ENCODE measurements at places on chromosomes 5 and 9.

- peak; percentile 41 for DNase-seq
These were observed 17.9 kb downstream of the OR13J1 start for GRCh38 chr9:35852267-35852815.

- no peak for DNase-seq
These were observed 13.8 kb downstream of the PDCL start for GRCh38 chr9:122814545-122814944.

DNA sequence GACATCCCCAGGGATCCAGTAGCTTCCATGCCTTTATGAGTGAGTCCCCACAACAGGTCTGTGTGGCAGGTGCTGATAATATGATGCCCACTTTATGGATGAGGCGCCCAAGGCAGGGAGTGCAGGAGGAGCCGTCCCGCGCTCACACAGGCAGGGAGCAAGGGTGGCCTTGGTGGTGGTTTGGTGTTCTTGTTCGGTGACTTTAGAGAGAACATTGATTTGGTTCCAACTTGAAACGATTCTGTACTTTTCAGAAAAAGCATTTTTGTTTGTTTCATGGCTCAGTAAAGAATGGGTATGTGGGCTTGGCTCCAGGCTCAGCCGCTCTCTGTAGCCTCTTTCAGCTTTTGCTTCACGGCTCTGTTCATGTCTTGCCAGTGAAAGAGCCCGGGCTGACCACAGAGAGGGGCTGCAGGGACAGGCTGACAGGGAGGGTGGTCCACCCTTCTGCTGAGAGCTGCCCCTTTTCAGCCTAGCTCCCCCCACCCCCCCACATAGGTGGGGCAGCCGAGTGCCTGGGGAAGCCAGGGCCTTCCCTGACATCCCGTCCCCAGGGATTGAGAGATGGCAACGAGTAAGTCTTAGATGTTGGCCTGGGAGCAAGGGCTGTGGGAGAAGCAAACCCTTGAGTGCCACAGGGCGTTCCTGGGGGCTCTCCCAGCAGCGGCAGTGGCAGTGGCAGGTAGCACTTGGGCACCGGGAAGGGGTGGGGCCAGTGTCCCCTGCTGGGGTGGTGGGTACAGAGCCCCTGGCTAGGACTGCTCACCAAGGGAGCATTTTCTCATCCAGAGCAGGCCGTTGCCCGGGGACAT, 28.0 kb downstream of the NCS1 start:
- no peak for DNase-seq

GRCh38 chr5:131193106-131193505, 22.4 kb downstream of the LYRM7 start:
- no peak for DNase-seq

DNA sequence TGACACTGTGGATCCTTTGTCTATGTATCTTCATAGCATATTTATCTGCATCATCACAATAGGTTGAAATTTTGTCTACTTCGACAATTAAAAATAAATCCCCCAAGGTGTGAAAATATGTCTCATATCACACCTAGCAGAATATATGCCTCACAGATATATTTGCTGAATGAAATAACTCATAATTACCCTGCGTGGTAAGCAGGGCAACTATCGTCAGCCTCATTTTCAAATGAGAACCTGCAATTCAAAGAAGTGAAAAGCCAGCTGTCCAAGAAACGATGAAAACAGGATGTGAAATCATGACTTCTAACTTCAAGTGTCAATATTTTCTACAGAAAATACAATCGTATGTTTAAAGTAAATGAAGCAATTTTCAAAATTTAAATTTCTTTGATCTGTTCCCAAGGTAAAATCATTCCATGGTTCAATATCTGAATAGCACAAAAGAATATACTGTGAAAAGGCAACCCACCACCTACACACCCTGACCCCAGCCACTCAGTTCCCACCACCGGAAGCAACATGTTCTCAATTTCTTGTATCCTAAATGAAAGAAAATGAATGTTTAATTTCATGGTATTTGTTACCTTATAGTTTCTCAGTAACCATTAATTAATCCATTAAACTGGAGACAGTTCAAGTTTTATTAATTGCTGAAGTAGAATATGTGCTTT, 57.1 kb downstream of the TBCA start:
- no peak for DNase-seq

- peak; percentile 92 for DNase-seq
These were observed 80.2 kb upstream of the IER5L start for GRCh38 chr9:129258124-129258822.

DNA sequence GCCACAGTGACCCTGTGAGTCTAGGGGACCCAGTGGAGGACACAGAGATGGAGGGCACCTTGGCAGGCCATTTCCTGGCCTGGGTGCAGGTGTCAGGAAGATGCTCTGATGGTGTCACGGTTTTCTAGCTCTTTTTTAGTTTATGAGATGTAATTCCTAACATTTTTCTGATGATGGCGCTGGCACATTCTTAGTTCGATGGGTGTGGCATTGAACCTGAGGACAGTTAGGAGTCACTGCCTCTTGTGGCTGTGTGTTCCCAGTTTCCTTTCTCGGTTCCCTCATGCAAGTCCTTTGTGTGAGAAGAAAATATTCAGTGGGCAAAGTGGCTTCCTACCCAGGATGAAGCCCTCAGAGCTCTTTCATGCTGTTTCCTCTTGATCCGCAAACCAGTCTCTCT, 129.4 kb upstream of the ICE1 start:
- DNase-seq = no peak

DNA sequence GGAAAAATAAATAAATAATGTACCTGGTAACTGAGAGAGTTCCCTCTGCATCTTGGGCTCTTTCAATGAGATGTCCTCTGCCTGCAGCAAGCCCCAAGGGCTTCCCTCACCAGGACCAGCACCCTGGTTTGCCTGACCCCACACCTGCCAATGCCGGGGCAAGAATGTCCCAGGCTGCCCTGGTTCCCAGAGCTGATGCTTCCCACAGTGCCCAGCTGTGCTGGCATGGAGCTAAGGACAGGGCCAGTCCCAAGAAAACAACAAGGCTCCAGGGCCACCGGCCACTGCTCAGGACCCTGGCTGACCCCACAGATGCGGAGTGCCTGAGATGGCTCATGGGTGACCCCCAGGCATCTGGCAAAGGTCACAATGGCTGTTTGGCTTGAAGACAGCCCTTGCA, 123.5 kb downstream of the KCNIP1 start:
- DNase-seq = no peak

DNA sequence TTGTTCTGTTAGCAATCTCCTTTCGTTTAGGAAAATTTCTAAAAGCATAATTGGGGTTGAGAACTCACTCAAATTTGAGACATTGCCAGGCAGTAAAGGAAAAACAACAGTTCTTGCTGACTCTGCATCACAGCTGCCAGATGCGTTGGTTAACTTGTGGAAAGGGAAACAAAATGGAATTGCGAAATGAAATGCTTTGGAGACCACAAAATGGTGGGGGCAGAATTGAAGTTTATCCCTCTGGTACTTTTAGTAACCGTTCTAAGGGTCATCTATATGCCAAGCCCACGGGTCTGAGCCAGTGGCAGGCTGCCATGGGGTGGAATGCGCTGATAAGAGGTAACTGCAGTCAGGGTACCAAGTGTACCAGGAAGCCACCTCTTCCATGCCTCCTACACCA, 28.6 kb upstream of the SELENOP start:
- no peak for DNase-seq

- no peak for DNase-seq
These were observed 167.9 kb upstream of the FREM1 start for GRCh38 chr9:15077946-15078729.

GRCh38 chr9:18268381-18268780, 205.6 kb upstream of the ADAMTSL1 start:
- DNase-seq = no peak

- no peak for DNase-seq
These were observed 19.9 kb downstream of the TNFSF8 start for GRCh38 chr9:114910541-114910940.

- no peak for DNase-seq
These were observed 13.5 kb downstream of the TBC1D9B start for GRCh38 chr5:179893958-179894895.

- no peak for DNase-seq
These were observed 2.0 kb downstream of the DAB2 start for GRCh38 chr5:39422728-39423285.

DNA sequence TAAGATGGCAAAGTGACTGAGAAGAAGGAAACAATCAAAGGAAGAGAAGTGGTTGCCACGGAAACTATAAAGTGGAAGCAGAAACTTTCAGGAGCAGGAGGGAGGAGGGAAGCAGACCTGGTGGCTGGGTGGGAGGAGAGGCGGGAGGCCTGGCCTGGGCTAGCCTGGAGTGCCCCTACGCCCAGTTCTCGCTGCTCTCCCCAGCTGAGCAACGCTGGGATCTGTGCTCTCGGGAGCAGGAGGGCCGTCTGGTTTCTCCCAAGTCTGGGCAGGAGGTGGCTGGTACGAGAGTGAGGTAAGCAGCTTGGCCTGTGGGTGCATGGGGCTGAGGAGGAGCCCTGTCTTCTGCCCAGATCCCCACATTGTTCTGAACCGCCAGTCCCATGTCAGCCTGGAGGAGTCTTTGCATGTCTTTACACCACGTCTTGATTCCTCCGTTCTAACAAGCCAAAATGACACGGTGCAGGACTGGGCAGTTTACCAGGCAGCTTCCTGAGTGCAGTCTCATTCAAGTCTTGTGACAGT, 15.0 kb upstream of the DAB2IP start:
- DNase-seq = no peak

DNA sequence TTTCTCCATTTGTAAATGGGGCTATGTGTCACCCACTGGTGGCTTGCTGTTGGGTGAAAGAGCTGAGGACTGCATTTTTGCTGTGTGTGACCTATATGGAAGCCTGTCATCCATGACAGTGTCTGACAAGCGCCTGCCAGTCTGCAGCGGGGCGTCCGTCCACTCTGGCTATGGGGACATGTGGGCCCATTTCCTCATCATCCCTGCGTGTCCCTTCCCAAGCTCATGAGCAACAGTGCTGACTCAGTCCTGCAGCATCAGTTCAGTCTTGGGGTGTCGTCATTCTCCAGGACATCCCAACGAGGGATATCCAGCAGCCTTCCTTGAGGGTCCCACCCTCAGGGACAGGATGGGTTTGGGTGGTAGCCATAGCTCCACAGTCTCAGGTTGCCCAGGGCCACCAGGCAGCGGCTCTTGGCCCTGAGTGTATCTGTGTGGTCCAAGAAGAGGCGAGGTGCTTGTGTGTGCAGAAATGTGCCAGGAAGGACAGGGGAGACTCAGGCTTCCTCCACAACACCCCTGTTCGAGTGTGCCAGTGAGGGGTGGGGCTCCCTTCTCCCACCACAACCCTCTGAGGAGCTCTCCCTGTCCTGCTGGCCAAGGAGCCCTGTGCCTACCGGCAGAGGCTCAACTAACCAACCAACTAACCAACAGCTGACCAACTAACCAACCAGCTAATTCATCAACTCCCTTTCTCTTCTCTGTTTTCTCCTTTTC, 2.1 kb downstream of the FGD3 start:
- no peak for DNase-seq

DNA sequence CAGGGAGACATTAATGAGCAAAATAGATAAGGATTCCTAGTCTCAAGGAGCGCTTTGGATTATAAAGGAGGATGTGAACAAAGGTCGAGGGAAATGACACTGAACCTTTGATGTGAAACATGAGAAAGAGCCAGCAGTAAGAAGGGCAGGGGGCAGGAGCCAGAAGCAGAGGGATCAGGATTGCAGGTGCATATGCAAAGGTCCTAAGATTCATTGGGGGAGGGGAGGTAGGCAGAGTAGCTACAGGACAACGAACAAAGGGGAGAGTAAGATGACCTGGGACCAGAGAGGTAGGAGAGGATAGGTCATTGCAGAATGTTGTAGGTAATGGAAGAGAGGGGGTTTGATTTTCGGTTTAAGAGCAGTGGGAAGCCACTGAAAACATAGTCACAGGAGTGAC, 129.2 kb upstream of the TRPM3 start:
- no peak for DNase-seq

- no peak for DNase-seq
These were observed 83.9 kb downstream of the PRLR start for GRCh38 chr5:35146406-35146805.

GRCh38 chr5:1734908-1735289, 64.7 kb downstream of the MRPL36 start:
- DNase-seq = no peak

DNA sequence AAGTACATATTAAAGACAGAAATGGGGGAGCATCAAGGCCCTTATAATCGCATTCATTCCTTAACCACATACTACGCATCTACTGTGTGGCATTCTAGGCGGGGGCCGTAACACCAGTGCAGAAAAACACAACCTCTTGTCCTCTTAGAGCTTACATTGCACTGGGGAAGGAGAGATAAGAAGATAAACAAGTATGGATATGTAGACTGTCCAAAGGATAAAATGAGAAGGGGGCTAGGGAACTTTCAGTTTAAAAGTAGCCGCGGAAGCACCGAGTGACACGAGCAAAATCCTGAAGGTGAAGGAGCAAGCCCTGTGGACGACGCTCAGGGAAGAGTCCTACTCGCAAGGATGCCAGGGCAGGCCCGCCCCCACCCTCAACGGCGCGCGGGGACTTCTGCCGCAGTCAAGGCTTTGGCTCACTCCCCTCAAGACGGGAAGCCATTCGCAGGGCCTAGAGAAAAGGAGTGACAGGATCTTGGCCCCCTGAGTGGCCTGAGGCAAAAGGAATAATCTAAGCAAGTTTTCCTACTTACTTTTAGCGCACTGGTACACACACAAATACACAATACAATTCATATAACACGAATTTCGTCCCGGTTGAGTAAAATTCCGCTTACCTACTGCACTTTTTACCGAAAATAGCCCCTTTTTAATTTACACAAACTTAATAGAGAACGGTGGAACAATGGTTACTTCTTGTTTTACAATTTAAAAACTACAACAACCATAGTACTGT, 1.3 kb upstream of the NIPBL start:
- DNase-seq = no peak

GRCh38 chr9:93257808-93258331, 73.9 kb downstream of the WNK2 start:
- DNase-seq = no peak

- no peak for DNase-seq
These were observed 64.3 kb upstream of the BOD1 start for GRCh38 chr5:173680660-173681242.

DNA sequence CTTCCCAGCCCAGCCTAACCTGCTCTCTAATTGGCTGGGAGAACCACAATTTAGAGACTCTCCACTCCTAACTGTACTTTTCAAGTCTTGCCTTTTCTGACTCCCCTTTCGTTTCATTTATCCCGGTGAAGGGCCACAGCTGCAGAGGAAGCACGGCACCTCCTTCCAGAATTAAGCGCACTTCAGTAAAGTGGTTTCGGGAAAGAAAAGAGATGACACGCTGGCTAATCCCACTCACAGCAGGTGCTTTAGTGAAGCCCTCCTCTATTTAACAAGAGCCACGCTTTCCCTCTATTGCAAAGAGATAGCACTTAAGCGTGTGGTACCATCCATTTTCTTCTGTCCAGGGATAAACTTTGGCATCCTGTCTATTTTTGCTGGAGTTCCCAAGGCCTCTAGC, 4.8 kb downstream of the DNAH5 start:
- no peak for DNase-seq

GRCh38 chr9:134243778-134244467, 79.6 kb upstream of the RNU6ATAC start:
- no peak for DNase-seq

GRCh38 chr9:92563116-92564100, 27.6 kb upstream of the ECM2 start:
- DNase-seq = no peak

- DNase-seq = no peak
These were observed 49.1 kb upstream of the VPS13A start for GRCh38 chr9:77128125-77128789.
